IPS DF 6.9 (cell line): ENCODE measurements at places on chromosomes 11 and 22.

GRCh38 chr11:134384406-134384805 is 27.6 kb downstream of the B3GAT1 start:
- DNase-seq: no peak

DNA sequence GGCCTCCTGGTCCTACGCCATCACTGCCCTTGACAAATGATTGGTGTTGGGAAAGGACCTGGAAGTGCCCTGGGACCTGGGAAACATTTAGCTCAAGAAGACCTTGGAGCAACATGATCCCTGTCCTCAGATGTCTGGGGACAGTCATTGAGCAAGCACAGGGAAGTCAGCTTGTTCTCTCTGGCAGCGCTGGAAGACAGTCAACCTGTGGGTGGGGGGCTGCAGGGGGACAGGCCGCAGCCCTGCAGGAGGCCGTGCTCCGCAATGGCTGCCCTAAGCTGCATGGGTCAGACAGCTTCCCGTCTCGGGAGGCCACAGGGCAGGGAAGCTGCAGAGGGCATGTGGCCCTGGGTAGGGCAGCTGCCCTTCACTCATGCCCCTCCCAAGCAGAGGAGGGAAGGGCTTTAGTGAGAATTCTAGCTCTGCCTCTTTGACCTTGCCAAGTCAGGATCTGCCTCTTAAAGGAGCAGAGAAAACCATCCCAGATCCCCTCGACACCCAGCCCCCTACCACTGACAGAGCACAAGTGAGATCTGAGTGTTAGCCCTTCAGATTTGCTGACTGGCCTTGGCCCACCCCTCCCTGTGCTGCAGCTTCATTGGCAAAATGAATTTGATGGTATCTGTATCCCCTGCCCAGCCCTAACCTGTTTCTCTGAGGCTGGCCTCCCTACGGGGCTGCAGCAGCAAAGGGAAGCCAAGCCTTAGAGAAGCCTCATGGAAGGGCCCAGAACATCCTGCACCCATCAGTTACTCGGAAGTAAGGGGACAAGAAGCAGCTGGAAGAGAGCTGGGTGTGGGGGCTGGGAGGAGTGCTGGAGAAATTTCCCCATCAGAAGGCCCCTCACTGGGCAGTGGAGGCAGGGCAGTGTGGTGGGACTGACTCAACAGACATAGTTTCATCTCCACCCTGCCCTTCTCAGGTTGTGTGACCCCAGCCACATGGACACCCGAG is 6.2 kb upstream of the SREBF2 start:
- no peak for DNase-seq

DNA sequence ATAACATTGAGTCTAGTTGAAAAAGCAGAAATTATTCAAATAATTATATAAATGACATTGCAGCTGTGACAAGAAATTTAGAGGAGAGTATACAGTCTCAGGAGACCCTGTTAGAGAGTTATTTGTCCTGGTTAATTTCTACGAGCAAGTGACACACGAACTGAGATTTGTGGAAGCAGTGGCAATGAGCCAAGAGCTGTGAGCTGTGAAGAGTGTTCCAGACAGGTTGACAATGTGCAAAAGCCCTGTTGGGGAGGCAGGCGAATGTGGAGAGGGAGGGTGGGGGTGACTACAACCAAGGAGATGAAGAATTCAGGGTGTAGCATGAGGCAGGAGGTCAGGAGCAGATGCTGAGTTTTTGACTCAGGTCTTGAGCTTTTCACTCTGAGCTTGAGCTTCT is 620.2 kb upstream of the TENM4 start:
- no peak for DNase-seq

- DNase-seq: no peak
Observed at GRCh38 chr22:37377927-37378326, 49.4 kb downstream of the ELFN2 start.

GRCh38 chr11:61453695-61454094 is 23.8 kb downstream of the SDHAF2 start:
- no peak for DNase-seq

DNA sequence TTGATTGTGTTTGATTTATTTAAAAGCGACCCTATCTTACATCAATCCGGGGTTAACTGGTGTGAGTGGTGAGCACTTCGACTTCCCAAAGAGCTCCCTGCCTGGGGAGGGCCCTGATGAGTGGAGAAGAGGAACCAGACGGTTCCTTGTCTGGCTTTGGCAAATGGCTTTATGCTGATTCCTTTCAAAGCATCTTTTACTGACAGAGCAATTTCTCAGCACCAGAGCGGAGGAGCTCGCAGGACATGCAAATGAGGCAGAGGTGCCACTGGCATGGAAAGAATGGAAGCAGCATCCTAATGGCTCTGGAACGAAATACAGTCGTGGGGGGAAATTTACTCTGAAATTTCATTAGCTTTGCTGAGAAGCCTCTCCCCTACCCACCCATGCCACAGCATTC is 410.9 kb upstream of the B3GAT1 start:
- no peak for DNase-seq

- DNase-seq: no peak
Observed at GRCh38 chr11:103888541-103888951, 147.9 kb upstream of the DDI1 start.

GRCh38 chr11:116868066-116868465 is 30.6 kb upstream of the APOA1 start:
- DNase-seq: no peak

GRCh38 chr11:45193695-45194094 is 47.3 kb downstream of the PRDM11 start:
- DNase-seq: no peak

GRCh38 chr11:16800382-16800781 is 61.9 kb downstream of the C11orf58 start:
- no peak for DNase-seq

GRCh38 chr22:49966774-49967705 is 6.5 kb downstream of the PIM3 start:
- no peak for DNase-seq

- no peak for DNase-seq
Observed at GRCh38 chr22:26213826-26214225, 44.6 kb downstream of the SEZ6L start.

GRCh38 chr11:104999721-105000120 is 23.2 kb downstream of the CASP5 start:
- DNase-seq: no peak

DNA sequence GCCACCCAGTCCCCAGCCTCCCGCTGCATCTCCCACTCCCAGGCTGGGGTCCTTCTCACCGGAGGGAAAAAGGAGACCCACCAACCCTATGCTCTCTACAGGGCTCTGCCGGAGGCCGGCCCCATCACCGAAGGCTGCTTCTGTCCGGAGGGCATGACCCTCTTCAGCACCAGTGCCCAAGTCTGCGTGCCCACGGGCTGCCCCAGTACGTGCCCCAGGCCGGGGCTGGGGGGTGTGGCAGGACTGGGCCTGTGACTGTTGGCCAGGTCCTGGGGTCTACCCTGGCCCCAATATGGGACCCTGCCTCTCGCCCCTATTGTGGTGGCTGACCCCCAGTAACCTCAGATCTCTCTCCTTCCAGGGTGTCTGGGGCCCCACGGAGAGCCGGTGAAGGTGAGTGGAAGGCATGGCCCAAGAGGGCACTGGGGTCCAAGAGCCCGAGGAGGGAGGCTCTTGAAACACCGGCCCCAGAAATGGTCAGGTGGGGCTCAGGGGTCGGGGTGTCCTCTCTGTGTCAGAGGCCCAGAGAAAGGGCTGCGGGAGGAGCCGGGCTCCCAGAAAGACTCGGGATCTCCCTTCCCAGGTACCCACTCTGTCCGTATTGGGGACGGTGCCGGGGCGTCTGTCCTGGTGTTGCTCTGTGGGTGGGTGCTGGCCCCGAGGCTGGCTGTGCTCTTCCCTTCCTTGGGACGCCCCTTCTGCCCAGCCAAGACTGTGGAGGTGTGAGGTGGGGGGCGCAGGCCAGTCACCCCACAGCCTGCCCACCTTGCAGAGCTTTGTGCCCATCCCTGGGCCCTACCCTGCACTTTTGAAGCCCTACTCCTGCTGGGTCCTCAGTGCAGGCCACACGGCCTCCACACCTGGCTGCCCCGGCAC is 26.1 kb upstream of the MUC5B start:
- DNase-seq: no peak

GRCh38 chr11:2518111-2518982 is 73.5 kb downstream of the KCNQ1 start:
- DNase-seq: no peak

- DNase-seq: no peak
Observed at GRCh38 chr11:10807493-10808234, 1.1 kb downstream of the EIF4G2 start.

GRCh38 chr11:127791844-127792243 is 791.3 kb upstream of the KIRREL3 start:
- no peak for DNase-seq

DNA sequence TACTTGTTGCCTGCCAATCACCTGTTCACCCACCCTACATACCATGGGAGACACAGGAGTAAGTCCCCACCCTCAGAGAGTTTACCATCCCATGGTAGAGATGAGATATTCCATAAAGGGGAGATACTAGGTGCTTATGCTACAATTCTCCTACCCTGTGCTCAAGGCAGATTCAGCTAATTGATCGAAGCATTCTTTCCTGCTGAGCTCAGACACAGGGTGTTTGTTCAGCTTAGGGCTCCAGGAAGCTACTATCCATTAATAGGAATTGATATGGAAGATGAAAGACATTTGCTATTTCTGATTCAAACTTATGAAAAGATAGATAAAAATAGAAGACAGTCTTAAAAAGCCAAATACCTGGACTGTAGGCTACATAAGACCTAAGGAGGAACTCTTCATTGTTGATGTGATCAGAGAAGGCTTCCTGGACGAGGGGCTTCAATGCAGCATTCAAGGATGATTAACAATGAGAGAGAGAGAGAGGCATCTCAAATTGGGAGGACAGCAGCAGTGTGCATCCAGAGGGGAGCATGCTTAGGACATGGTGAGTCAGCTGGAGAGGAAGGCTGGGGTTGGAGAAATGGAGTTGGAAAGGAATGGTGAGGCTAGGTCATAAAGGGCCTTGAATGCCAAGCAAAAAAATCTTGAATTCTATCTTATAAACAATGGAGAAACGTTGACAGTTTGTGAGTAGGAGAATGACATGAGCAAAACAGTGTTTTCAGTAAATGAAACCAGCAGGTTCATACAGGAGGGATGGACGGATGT is 15.0 kb downstream of the SYT13 start:
- no peak for DNase-seq

- DNase-seq: no peak
Observed at GRCh38 chr11:93822359-93822758, 28.1 kb downstream of the VSTM5 start.
